SK-N-SH (cell line): ENCODE measurements at places on chromosomes 12 and 14.
A peak's percentile ranks its signal among the peaks of the same experiment; 100 is the strongest.

- DNase-seq: no peak
Measured at GRCh38 chr12:3255057-3255456, 177.9 kb downstream of the TSPAN9 start.

- DNase-seq: no peak
Measured at GRCh38 chr14:60771117-60771516, 36.6 kb downstream of the MNAT1 start.

DNA sequence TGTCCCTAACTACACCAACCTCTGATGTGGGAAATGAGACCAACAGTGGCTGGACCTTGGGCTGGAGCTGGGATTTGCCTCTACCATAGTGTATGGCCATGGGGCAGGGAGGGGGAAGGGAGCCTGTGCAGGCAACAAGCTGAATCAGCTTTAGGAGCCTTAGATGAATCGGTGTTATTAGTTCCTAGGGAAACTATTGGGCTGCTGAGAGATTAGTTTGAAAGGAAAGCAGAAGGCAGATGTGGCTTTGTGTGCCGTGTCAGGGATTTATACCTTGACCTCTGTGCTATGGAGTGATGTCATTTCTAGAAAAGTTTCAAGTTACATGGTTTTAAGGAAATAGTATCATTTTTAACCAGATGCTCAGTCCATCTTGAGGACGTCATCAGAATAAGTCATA lies 19.5 kb upstream of the GAS2L3 start:
- no peak for DNase-seq

DNA sequence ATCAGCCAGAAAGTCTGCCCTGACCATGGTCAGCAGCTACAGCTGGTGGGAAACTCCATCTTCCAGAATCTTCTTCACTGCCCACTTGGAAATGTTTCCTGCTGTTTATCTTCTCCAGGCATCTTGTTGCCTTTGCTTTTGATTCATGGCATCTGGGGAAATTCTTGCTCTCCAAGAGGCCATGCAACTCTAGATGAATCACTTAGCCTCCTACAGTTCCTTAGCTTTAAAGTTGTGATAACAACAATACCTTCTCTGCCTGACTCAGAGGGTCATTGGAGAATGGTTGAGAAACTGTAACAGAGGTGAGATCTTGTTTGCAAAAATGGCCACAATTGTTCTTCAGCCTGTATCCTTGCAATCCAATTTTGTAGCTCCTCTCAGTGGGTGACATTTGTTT lies 121.0 kb upstream of the VRK1 start:
- DNase-seq: no peak

DNA sequence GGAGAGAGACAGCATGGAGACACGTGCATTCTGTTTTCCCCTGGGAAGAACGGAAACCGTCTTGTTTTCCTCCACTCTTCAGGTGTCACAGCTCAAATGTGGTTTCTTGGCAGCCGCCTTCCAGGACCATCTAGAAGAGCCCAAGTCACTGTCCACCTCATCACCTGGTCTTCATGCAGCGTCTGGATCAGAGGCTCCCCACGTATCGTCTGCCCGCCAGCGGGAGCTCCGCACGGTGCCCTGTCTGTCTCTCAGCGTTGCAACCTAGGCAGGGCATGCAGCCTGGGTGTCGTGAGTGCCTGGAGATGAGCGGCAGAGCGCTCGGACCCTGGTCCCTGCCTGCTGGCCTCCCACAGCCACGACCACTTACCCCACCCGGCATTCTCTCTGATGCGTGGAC lies 117.5 kb downstream of the PIWIL1 start:
- DNase-seq: no peak

- no peak for DNase-seq
Measured at GRCh38 chr12:5036031-5036430, 7.6 kb upstream of the KCNA5 start.

DNA sequence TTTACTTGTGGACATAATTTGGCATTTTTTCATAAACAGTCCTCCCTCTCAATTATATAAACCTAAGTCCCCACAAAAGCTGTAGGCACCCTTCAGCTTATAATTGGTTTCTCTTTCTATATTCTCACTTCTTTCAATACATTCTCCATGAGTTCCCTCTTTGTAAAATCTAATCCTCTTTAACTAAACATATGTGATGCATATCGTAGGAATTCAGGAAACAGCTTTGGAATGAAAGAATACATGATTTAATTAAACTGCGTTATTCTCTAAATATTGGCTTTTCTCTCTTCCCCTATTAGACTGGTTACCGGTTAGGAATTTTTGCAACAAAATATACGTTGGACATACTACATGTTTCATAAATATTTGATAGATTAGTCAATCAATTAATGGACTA lies 1122.6 kb downstream of the FLRT2 start:
- DNase-seq: no peak

DNA sequence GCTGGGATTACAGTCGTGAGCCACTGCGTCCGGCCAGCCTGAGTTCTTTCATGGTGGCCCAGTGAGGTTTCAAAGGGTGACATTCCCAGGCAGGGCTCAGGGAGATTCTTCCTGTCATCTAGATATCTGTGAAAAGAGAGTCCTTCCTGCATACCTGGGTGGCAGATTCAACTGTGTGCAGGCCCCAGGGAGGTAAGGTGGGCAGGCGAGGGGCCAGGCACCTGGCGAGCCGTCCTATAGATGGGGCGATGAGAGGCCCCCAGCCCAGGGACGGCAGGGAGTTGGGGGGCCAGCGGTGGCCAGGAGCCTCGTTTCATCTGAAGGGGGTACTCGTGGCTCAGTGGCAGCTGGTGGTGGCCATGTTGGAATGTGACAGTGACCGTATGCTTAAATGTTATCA lies 7.1 kb upstream of the EP400 start:
- DNase-seq: no peak

GRCh38 chr14:89848165-89848564 lies 106.4 kb downstream of the EFCAB11 start:
- no peak for DNase-seq

- no peak for DNase-seq
Measured at GRCh38 chr14:93564918-93565317, 134.2 kb downstream of the UNC79 start.

GRCh38 chr14:78593949-78594348 lies 423.8 kb downstream of the NRXN3 start:
- no peak for DNase-seq

GRCh38 chr12:42140901-42141300 lies 3.8 kb downstream of the GXYLT1 start:
- no peak for DNase-seq

- DNase-seq: no peak
Measured at GRCh38 chr12:27396216-27396815, 50.2 kb upstream of the SMCO2 start.

GRCh38 chr12:28936221-28936620 lies 212.9 kb upstream of the FAR2 start:
- no peak for DNase-seq

DNA sequence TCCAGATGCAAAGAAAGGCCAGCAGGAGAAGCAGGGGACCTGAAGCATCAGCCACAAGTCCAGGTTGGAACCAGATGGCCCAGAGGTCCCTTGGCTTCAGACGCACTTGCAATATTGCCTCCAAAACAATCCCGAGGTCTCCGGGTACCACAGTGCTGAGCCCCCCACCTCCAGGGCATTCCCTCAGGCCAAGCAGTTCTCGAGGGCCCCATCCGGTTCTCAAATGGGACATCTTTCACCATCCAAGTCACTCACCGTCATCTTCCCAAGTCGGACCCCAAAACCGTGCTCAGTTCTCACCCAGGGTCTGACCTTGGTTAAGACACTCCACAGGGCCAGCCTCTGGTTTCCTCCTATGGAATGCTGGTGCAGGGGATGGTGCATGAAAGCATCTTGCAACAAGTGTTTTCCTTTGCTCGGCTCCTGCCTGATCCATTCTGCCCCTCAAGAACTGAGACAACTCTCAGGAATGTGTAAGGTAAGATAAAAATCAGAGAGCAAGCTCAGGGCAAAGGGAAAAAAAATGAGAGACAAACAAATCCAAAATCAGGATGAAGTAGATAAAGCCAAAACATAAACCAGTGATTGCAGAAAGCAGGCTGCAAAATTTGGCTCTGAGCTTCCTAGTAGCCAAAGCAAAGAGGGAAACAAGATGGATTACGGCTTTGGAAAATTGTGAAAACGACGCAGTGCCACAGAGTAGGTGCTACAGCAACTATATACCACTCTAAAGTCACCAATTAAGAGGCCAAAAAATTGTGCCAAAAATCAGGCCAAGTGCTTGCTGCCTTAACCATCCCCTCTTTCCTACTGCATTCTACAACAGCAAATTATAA lies 8.0 kb downstream of the NCOR2 start:
- no peak for DNase-seq

GRCh38 chr12:49824895-49825294 lies 3.3 kb downstream of the NCKAP5L start:
- no peak for DNase-seq

DNA sequence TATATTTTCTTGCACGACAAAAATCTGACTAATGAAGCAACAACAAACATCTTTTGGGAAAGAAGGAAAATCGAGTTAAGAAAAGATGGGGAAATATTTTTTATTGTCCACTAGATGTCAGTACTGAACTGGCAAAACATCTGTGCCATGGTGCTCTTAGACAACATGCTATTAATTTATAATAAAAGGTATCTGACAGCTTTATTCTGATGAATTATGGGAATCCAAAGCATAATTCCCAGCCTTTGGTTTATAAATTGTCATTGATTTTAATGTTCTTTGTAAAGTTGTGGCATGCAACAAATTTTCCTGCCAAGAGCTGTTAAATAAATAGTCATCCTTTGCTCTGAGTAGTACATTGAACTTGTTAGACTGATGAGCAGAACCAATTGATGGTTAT lies 231.2 kb downstream of the ETNK1 start:
- DNase-seq: peak; percentile 37

- no peak for DNase-seq
Measured at GRCh38 chr14:52244997-52245396, 22.5 kb upstream of the PTGDR start.

GRCh38 chr12:28770322-28770721 lies 378.8 kb upstream of the FAR2 start:
- no peak for DNase-seq

DNA sequence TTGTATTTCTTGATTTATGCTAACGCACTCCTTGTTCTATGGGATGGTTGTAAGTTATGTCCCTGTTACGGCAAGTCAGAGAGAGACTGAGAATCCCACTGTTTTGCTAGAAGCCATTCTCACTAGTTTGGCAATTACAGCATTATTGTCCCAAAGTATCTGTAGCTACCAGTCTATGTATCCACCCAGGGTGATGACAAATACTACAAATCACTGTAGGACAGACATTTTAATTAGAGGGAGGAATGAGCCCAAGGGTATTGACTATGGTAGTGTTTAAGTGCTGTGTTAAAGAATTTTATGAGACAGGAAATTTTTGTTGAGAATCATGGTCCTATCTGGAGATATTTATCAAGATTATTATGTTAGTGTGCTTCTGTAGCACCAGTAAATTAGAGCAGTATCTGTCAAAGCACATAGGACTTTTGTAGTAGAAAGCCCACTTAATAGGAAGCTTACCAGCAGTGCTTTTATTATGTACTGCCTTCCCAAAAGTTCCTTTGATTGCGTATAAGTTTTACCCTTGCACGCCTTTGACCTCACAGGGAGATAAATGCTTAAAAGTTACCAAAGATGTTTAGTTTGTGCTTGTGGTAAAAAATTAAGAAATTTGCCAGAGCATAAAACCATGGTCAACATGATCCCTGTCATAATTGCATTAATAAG lies 10.7 kb downstream of the PRKCH start:
- no peak for DNase-seq

GRCh38 chr12:111209811-111210210 lies 159.1 kb downstream of the PHETA1 start:
- DNase-seq: peak; percentile 88

- no peak for DNase-seq
Measured at GRCh38 chr12:108182096-108182495, 53.0 kb downstream of the WSCD2 start.

DNA sequence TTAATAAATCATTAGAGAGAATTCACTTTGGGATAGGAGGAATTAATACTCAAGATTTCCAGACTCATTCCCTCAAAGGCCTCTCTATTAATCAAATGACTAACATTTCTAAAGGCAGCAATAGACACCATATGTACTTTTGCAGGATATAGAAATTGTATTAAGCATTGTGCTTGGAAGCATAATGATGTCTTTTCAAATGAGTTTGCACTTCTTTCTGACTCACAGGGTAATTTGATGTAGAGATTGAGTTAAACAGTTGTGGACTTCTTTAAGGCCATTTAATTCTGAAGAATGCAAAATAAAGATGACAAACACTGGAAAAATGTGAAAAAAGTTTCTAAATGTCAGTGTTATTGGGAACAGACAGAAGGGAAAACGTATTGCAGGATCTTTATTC lies 63.4 kb upstream of the CSRP2 start:
- no peak for DNase-seq

DNA sequence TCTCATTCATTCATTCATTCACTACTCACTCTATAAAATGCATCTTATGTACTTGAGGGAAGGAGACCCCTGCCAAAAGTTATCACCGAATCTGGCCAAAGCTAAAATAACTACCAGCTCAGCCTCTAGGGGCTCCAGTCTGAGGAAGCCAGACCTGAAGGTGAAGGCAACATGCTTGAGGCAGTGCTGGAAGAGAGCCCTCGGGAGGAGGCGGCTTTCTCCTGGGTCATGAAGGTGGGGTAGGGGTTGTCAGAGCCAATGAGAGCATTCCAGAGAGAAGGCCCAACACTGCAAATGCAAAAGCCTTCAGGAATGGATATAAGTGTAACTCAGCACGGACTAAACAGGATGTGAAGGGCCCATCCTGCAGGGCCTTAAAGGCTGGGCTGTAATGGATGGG lies 62.4 kb downstream of the GSC start:
- DNase-seq: no peak

- no peak for DNase-seq
Measured at GRCh38 chr14:82501554-82501953, 967.9 kb upstream of the SEL1L start.

- DNase-seq: no peak
Measured at GRCh38 chr12:124523071-124523470, 44.3 kb downstream of the NCOR2 start.

DNA sequence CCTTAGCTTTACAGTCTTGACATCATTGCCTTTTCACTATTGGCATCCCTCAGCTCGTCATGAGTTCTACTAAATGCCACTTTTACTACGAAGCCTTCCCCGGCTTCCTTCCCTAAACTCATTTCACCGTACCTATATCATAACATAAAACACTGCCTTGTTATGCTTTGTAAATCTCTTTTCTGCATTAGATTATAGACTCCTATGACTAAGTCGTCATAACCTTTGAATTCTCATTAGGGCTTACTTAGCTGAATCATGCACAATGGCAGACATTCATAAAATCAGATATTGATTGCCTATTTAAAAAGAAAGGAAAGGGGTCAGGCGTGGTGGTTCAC lies 21.0 kb downstream of the BTG1 start:
- no peak for DNase-seq

DNA sequence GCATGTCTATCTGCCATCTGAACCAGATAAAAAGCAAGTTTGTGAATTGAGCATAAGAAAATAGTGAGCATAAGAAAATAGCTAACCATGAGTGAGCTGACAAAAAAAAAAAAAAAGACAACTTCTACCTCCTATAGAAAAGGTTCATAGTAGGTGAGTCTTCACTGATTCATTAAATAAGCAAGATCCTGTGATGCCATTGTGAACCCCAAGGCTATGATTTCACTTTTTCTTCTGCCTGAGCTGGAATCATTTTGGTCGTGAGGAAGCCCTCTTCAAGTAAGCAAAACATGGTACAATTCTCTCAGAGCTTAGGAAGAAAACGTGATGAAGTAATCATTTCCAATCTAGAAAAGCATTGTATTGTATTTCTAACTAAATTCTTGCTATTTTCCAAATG lies 1.2 kb downstream of the PIK3C2G start:
- DNase-seq: no peak
